Upper lobe of right lung (tissue), 1 donor: ENCODE measurements at places on chromosomes 7 and 10.

DNA sequence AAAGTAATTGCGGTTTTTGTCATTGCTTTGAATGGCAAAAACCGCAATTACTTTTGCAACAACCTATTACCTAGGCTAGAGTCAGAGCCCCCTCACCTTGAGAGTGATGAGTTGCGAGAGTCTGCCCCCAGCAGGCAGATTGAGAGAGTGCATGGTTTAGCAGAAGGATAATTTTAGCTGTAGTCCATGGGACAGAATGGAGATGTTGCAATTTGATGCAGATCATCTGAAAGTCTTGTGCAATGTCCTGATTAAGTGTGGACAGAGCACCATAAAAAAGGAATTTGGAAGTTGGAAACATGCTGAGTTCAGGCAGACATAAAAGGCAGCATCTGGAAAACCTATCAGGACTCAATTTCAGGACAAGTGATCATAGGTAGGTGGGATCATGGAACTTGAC, 48.7 kb downstream of the GPR141 start:
- no peak for DNase-seq

GRCh38 chr7:103809229-103809994, 180.0 kb downstream of the RELN start:
- no peak for DNase-seq

- DNase-seq = no peak
Observed at GRCh38 chr7:135620980-135621850, 41.1 kb upstream of the STMP1 start.

GRCh38 chr10:96636551-96636950, 49.7 kb upstream of the TM9SF3 start:
- DNase-seq = no peak

DNA sequence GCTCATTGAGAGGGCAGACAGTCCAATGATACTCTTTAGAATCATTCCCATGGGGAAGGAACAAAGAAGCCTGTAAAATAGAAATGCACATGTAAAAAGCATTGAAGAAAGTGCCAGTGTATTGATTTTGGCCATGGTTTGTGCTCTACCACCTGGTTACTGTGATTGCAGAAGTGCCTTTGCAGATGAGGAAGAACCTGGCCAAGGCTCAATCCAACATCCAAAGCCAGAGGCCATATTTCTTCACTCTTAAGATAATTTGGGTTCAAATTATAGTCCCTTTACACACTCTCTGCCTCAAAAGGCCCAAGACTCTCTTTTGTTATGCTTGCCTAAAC, 122.1 kb downstream of the EGFR start:
- DNase-seq = no peak

- peak; percentile 33 for DNase-seq
Observed at GRCh38 chr10:122034149-122034756, 45.3 kb downstream of the TACC2 start.

DNA sequence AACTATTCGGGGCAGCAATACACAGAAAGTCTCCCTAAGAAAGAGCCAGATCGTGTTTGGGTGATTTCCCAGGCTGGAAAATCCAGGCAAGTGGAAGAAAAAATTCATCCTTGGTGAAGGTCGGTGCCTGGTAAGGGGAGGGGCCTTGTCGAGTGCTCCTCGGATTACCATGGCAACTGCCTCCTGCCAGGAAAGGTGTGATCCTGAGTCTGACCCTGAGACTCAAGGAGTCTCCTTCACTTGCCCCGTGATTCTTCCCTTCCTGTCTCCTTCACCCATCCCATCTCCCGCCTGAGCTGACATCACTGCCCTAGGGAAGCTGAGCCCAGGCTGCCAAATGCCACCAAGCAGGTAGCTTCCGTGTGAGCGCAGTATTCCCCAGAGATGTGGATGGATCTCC, 112.2 kb downstream of the MYL10 start:
- DNase-seq = no peak

DNA sequence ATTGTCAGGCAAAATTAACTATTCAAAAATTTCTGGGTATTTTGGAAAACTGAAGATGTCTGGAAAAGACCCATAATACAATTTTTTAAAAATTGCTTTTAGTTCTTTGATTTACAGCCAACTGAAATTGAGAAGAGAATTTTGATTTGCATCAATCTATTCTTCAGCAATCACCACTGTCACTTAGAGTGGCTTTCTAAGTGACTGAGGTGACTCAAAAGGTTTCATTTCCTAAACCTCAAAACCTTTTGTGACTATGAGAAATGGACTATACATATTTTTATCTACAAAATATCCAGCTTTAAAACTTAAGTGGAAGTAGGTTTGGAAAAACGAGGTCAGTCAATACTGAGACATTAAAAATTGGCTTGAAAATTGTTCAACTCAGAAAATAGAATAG, 60.0 kb downstream of the ENO4 start:
- no peak for DNase-seq

DNA sequence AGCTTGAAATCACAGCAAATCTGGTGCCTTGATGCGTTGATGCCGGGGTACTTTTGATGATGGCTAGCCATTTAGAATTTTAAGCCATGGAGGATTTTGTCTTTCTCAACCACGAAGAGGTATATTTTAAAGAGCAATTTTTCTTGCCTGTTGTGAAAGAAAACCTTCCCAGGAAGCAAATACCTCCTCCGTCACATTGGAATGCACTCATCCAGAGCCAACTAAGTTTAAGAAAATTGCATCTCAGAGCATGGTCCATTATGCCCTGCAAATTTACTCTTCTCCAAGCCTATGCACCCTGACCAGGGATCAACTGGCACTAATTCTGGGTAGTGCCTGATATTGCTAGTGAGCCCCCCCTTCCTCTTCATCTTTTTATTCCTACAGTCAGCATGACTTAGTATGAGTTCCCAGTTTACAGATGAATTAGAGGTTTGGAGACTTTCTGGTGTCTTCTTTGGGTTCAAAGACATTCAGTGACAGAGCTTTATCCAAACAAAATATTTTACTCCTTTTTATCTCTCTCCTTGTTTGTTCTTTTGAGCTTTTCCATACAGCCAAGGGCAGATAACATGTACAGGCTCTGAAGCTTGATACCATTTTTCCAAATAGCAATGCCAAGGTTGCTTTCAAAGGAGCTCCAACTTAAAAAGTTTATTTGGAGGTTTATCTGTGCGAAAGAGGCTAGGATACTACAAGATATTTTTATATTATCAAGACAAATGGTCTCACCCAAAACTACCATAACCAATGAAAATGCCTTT, 56.6 kb upstream of the ANK3 start:
- DNase-seq = no peak

DNA sequence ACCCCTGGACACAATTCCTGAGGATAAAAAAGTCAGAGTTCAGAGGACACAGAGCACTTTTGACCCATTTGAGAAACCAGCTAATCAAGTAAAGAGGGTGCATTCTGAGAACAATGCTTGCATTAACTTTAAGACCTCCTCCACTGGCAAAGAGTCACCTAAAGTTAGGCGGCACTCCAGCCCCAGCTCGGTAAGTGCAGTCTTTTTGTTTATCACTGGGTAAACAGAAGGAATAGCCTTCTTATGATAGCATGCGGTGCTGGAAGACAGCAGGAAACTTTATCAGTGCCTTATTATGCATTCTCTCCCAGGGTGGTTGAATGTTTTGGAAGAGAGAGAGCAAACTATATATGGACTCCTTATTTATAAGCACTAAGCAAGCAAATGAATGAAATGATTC, 130.5 kb downstream of the CDK14 start:
- DNase-seq = no peak

DNA sequence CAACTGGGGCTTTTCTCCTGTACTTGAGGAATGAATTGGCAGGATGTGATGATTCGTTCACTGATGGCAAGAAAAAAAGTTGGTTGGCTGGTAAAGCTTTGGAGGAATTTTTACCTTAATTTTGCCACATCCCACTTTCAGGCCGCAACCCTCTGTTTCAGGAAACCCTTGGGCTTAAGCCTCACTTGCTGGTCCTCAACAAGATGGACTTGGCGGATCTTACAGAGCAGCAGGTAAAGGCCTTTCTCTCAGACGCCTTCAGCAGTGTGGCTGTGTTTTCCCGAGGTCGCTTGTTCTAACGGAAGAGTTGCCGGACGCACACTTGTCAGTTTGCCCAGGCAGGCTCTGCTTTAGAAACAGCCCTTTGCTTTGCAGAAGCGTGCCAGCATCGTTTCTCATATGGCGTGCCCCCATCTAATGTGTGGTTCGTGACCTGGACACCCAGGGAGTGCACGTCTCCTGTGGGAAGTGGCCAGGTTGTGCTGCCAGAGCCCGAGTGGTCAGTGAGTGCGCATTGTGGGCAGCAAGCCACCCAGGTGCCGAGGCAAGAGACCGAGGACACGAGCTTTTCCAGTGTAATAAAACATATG, 2.2 kb downstream of the MTG1 start:
- DNase-seq = peak; percentile 44

GRCh38 chr10:68955832-68956532, at the start of gene DDX21:
DDX21 (plus strand) TSS chr10:68956170; CDS start chr10:68956226, 56 bp downstream.
- DNase-seq = peak; percentile 94

DNA sequence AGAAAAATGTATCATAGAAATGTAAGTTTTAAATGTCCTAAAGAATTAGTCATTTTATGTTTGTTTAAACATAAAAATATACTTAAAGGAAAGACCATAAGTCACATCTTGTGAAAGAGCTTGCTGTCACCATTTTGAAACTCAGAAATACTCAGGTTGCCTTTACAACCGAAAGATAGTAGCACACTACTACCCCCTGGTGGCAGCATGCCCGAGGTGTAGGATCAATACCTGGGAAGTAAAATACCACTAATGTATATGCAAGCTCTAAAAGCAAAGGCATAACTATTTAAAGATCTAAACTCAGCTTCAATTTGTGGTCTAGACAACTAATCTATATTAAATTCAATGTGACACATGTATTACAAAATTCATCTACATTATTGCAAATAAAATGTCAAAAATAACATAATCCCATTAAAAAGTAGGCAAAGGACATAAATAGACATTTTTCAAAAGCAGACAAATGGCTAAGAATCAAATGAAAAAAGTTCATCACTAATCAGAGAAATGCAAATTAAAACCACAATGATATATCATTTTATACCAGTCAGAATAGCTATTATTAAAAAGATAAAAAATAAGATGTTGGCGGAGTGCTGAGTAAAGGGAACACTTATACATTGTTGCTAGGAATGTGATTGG, 47.7 kb upstream of the FGL2 start:
- peak; percentile 81 for DNase-seq

DNA sequence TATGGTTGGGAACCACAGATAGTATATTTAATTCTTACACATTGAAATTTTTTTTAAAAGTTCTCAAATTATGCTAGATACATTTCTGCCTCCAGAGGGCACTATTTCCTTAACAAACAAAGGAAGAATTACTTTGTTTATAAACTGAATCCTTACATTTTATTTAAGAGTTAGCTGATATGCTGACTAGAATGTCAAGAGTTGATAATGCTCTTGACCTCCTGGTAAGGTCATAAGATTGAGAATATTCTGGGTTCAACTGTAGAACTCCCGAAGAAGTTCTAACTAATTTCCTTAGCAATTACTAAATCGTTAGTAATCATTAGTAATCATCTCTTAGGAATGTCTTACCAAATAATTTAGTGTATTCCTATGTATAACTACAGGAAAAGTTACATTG, 95.3 kb upstream of the CYP26C1 start:
- no peak for DNase-seq

DNA sequence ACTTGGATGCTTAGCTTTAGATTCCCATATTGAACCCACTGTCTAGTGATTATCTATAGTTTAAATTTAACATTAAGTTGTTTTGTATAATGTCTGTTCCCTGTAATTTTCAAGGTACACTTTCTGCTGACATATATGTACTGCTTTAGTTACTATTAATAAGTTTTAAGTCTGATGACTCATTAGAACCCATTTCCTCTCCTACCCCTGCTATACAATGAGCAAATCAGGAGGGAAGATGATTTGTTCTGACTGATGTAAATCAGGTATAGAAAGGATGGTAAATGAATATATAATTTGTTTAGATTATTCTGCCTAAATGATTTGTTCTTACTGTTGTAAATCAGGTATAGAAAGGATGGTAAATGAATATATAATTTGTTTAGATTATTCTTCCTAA, 691.8 kb downstream of the NXPH1 start:
- no peak for DNase-seq

GRCh38 chr10:1343176-1343575, 287.0 kb downstream of the WDR37 start:
- no peak for DNase-seq
